ENCODE measurements at places on chromosomes 16 and 17.

DNA sequence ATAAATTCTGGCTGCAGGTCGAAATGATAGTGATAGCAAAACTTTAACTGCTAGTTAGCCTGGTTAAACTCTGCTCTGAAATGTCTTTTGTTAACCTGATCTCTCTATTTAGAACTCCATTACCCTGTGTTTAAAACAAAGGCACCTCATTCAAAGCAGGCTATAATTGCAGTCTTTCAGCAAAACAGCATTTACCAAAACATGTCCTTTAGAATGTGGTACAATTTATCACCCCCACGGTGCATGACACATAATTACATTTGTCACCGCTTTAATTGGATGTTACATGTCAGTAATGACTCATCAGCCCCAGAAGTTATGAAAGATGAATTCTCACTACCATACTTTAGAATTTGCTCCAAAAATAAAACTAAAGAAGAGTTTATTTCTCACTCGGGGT lies 295.4 kb downstream of the TOX3 start:
- DNase-seq, result no peak

DNA sequence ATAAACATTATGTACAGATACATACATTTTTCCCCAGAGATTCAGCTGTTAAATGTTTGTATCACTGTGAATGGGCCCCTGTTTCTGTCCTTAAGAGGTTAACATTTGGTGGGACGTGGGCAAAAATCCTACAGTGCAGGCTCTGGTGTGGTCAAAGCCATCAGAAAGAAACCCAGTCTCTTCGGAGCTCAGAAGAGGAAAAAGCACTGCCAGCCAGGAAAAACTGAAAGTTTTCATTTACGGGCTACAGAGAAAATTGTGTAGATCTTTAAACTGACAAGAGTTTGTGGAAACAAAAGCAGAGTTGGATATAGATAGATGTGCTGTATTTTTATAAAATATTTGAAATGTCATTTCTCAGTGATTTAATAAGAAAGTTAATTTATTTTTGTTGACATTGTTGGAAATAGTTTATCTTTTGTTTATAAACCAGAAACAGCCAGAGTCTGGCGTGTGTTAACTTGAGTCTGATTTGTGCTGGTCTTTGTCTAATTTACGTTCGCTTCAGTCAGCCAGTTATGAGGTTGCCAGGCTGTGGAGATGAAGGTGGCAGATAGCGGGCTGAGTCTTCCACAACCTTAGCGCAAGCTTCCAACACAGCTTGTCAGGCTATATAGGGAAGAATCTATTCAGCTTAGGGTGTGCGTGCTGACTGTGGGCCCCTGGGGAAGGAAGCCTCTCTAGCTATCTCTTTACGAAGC lies 9.5 kb upstream of the TEKT3 start:
- DNase-seq, result no peak

DNA sequence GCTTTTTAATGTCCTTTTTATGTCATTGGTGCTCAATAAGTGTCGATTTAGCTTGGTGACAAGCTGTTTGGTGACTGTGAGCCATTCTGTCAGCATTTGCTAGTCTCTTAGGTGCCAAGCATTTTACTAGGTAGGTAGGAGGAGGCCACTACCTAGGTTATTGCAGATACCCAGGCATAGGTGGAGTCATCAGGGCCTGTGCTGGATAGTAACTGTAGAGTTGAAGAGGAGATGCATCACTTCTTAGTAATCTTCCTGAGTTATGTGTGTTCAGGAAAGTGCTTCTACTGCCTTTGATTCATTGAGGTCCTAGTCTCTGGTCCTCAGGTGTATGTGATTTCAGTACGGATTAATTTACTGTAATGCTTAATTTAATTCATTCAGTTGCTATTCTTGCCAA lies 17.7 kb downstream of the USP10 start:
- no peak for DNase-seq

- DNase-seq, result no peak
Observed at GRCh38 chr16:66434619-66435430, 7.7 kb downstream of the BEAN1 start.

GRCh38 chr16:2058420-2058819 lies 10.6 kb downstream of the TSC2 start:
- DNase-seq, result no peak

- no peak for DNase-seq
Observed at GRCh38 chr16:79653373-79653891, 52.9 kb upstream of the MAF start.

DNA sequence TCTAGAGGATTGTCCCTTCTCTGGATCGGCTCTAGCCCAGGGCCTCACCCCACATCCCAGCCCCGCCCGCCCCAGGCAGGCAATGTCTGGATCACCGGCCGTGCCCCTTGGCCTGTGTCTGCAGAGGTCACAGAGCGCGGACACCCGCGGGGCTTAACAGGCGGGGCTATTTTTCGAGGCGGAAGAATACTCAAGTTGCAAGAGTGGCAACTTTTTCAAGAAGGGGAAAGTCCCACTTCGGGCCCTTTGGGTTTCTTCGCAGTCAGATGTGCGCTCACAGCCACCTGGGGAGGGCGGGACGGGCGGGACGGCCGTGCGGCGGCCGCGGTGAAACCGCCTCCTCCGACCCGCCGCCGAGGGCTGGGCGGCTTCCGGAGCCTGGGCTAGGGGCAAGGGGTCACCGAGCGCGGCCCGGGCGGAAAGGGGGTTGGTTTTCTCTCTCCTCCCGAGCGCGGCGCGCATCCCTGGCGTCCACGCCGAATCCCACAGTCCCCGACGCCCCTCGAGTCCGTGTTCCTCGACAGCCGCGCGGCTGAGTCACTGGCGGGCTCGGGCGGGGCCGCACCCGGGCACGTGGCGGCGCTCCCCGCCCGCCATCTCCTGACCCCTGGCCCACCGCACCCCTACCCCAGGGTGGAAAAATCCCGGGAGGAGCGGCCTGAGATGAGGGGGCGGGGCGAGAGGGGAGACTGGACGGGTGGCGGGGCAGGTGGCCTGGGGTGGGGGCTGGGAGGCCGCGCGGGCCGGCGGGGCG lies 1.2 kb upstream of the PFN1 start:
- peak; percentile 61 for DNase-seq

GRCh38 chr17:79552824-79553223 lies 58.0 kb downstream of the RBFOX3 start:
- no peak for DNase-seq

DNA sequence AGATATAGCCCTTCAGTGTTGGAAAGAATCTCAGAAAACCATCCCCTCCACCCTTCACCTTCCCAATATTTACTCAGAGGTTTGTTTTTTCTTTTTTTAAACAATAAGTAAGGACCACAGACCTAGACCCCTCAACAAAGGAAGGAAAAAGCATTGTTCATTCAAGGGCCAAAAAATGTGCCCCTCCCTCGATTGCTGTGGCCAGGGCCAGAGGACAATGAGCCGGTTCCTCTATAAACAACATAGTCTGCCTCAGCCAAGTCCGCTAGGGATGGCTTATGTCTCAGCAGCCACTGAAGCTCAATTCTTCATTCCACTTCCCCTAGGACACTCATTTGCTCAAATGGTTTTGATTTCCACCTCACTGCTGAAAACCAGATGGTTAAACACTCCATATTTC lies 24.0 kb downstream of the TRIM16 start:
- no peak for DNase-seq

GRCh38 chr17:75514299-75514918 lies 928 bp downstream of the CASKIN2 start:
- DNase-seq, result no peak

DNA sequence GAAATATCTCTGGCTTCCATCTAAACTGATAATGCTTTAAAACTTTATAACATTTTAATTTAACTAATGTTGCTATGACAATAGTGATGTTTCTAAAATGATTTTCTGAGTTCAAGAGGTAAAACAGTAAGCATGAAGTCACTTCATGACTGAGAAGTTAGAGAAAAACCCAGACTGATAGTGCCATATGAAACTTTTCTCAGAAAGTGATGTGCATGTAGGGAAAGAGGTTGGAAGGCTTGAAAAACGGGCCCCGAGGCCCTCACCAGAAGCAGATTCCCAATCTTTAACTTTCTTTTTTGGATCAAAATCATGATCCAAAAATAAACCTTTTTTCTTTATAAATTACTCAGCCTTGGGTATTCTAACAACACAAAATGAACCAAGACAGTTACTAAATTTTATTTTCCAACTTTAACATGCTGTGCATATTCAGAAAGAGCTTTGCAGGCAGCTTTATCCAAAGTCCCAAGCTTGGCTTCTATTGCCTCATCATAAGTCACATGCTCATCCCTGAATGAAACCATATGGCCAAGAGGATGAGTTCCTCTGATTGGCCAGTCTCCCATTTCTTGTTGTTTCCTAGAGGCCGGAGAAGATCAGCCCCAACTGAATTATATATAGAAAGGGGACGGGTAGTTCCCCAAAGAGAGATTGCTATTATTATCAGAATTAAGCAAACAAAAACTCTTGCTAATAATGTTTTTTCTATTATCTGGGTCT lies 357.6 kb upstream of the SALL1 start:
- no peak for DNase-seq

DNA sequence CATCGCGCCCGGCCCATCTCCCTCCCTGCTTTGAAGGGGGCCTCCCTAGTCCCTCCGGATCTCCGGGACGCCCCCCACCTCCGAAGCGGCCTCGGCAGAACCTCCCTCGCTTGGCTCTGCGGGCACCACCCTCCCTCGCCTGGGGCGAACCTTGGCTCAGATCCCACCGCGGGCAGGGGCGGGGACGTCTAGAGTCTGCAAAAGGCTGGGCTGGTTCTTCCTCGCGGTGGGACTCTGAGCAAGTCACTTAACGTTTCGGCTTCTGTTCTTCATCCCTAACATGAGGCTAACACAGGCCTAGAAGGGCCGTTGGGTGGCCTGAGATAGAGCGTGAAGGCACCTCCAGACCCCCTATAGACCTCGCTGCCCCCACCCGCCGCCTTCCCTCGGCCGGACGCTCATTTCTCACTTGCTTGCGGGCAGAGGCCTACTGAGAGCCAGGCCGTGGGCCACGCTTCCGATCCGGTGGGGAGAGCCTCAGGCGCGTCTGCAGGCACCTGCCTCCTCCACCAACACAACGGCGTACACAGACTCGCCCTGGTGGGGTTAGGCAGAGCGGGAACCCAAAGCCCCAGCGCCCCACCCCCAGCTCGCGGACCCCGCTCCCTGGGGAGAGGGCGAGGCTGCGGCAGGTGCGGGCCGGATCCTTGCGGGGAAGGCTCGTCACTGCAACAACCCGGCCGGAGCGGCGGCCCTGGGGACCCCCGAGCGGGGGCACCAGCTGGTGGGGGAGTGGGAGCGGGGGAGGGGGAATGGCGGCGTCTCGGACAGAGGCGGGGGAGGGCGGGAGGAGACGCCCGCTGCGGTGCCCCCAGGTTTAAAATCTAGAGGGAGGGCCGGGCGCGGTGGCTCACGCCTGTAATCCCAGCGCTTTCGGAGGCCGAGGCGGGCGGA lies 5.4 kb downstream of the MYO1C start:
- peak; percentile 61 for DNase-seq

DNA sequence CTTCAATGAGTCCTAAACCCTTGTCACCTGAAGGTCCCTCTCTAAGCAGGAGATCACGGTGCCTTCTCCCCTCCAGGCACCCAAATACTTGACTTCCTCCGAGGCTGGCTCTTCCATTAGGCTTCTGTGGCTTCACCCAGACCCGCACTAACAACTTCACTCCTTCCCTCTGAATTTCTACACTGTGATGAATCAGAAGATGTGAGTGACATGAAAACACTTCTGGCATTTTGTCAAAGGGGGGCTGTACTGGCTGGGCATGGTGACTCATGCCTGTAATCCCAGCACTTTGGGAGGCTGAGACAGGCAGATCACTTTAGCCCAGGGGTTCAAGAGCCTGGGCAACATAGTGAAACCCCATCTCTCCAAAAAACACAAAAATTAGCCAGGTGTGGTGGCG lies 72.6 kb upstream of the CNEP1R1 start:
- no peak for DNase-seq

GRCh38 chr16:21281698-21282389 lies 3.8 kb upstream of the CRYM start:
- DNase-seq, result no peak

GRCh38 chr16:67052399-67052798 lies 23.4 kb downstream of the CBFB start:
- no peak for DNase-seq

GRCh38 chr17:37766971-37767370 lies 22.1 kb upstream of the HNF1B start:
- DNase-seq, result no peak

GRCh38 chr17:64736804-64737492 lies 74.8 kb upstream of the SMURF2 start:
- no peak for DNase-seq

GRCh38 chr17:42120770-42121769 lies at the start of gene KAT2A:
TSS of gene KAT2A (minus strand) at chr17:42121367. CDS start at chr17:42121304, 63 bp downstream.
- DNase-seq, result peak; percentile 71

GRCh38 chr16:85613604-85614337 lies 649 bp downstream of the GSE1 start:
- no peak for DNase-seq

GRCh38 chr17:50169121-50169764 lies 3.4 kb downstream of the SGCA start:
- DNase-seq, result peak; percentile 28

GRCh38 chr16:23902748-23903414 lies 67.1 kb downstream of the PRKCB start:
- no peak for DNase-seq

DNA sequence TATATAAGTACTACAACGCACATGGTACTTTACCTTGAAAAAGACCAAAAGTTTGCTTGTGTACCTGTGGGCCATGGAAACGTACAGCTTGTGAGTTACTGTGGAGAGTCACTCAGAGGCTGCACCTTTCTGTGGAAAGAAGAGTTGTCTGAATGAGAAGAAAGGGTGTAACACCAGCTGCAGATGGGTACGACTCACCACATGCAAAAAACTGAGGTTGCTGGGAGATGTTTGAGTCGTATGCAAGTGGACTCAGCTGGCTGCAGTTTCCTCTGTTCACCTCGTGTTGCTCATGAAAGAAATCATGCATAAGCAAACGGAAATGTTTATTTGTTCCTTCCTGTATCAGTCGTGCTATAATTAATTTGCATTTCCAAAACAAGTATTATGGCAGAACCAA lies 22.4 kb upstream of the DYNLRB2 start:
- DNase-seq, result no peak

All from stimulated activated CD4-positive, alpha-beta T cell treated with anti-CD3 and anti-CD28 coated beads, Interleukin-15, amount 100 ng/mL, for 1 hour (primary cell).